CMK (cell line): ENCODE measurements at places on chromosomes 2 and 18.
A peak's percentile ranks its signal among the peaks of the same experiment; 100 is the strongest.

- DNase-seq: no peak
Measured at GRCh38 chr2:64342195-64343099, 111.5 kb upstream of the LGALSL start.

DNA sequence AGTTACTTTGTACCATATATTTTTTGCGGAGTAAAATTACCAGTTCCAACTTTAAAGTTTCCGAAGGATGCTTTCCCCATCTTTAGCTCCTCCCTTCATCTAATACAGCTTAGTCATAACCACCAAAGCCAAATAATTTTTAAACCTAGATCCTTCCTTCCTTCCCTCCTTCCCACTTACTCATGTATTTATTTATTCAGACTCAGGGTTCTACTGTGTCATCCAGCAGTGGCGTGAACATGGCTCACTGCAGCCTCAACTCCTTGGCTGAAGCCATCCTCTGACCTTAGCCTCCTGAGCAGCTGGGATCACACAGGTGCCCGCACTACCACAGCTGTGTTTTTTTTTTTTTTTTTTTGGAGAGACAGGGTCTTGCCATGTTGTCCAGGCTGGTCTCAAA is 4.4 kb downstream of the LPIN2 start:
- DNase-seq: no peak

- DNase-seq: no peak
Measured at GRCh38 chr2:198307093-198307492, 502.7 kb downstream of the PLCL1 start.

GRCh38 chr2:217880891-217881290 is 121.9 kb downstream of the TNS1 start:
- no peak for DNase-seq

GRCh38 chr18:9943311-9943710 is 29.5 kb downstream of the VAPA start:
- DNase-seq: no peak

DNA sequence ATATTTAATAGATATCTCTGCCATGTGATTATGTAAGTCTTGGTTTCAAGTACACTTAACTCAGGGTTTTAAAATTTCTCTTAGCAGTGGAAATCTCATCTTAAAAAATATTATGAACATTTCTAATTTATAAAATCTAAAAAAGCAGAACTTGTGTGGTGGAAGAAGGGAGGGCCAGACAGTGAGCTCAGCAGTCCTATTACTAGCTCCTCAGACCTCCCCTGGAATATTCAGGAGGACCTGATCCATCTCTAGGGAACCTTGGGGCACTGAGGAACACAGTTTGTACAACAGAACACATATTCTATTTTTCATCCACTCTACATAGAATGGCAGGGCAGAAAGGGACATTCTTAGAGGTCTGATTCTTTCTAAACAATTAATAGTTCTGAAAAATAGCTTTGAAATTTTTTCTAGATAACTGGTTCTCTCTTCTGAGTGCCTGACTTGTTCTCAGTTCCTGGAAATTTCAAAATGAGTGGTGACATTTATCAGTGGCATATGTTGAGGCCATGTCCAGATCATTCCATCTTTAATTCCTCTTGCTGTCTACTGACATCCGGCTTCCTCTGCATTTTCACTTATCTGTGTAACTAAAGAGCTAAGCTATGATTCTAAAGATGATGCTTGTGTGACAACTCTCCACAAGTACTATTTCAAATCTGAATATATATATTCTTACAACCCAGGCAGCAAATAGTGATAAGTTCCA is 8.2 kb upstream of the MAP4K4 start:
- no peak for DNase-seq

GRCh38 chr18:36761186-36761698 is 67.6 kb downstream of the TPGS2 start:
- no peak for DNase-seq

DNA sequence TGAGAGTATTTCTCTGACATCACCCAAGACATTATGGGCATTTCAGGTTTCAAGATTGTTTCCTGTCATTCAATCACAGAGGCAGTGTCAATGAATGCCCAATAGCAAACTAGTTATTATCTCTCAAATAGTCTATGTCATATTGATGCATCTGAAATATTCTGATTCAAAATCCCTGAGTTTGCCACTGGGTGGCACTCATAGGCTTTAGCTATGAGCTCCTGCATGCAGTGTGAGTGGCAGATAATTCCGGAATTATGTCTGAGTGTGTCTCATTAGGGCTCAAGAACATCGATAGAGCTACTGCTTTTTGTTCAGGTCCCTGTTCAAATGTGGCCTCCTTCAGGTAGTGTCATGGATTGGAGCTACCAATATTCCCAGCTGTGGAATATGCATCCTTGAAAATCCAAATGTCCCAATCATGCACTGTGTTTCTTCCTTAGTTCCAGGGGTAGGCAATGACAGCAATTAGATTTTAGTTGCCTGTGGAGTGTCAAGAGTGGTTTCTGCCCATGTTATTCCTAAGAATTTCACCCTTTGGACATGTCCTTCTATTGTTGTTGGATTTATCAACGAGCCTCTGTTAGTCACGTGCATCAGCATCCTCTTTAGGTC is 7.8 kb upstream of the OR6B3 start:
- DNase-seq: no peak

DNA sequence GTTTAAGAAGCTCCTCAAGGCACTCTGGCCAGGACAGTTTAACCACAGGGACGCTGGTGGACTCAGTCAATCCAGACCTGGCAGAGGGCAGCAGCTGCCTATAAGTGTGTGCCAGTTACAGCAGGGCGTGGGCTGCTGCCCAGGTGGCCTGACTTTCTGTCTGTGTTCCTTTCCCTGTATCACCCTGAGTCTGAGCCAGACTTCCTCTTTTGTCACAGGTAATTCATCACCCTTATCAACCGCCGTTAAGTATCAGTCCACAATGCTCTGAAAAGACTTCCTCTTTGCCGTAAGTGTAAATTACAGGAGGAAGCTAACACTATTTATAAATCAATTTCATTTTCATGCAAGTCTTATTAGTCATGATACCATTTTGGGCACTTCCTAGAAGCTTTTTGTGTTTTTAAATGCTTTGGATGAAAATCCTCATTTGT is 7.0 kb downstream of the LPIN1 start:
- no peak for DNase-seq

- DNase-seq: no peak
Measured at GRCh38 chr2:172710584-172711047, 25.0 kb upstream of the RAPGEF4 start.

GRCh38 chr18:53566626-53567025 is 657.8 kb downstream of the MBD2 start:
- no peak for DNase-seq

DNA sequence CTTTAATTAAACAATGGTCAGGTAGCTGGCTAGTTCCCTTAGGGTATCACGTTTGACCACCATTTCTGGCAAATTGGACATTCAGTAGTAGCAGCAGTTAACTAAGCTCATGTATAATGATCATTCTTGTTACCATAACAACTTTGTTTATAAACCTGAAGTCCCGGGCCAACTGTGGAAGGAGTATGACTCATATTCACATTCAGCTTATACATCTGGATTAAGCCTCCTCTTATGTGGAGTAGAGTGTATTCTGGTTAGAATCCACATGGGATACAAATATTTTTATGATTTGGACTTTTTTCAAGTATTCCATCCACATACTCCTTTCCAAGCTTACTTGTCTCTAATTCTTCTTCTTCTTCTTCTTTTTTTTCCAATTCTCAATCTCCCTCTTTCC is 70.3 kb upstream of the ZSWIM2 start:
- DNase-seq: no peak

- no peak for DNase-seq
Measured at GRCh38 chr2:213476641-213477040, 192.4 kb downstream of the SPAG16 start.

GRCh38 chr2:205882806-205883425 is 200.6 kb downstream of the NRP2 start:
- DNase-seq: no peak

DNA sequence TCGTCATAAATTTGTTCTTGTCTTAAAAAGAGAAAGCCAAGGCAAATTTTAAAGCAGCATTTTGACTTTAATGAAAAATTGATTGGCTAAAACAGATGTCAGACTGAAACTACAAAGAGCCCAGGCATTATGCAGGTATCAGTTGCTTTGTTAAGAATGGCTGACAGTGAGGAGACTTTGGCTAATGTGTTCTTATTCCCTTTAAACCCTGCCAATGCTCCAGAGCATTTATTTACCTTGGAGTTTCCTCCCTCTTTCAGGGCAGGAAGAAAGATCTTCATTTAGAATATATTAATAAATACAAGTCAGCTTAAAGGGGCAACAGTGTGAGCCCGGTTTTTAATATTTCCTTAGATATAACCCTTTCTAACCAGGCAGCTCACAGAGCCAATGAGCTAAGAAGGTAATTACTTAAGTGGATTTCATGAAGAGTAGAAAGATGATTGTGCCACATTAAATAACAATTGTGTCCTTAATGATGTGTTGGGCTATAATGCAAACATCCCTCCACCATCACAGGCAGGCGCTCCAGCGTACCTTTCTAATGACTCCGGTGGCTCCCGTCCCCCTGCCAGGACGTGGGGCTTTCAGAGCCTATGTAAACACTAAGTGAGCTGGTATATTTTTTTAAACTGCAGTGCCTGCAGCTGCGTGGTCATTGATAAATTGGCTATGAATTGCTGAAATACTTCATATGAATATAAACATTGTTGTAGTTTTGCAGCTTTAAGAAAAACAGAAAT is 349.4 kb upstream of the POU3F3 start:
- no peak for DNase-seq

DNA sequence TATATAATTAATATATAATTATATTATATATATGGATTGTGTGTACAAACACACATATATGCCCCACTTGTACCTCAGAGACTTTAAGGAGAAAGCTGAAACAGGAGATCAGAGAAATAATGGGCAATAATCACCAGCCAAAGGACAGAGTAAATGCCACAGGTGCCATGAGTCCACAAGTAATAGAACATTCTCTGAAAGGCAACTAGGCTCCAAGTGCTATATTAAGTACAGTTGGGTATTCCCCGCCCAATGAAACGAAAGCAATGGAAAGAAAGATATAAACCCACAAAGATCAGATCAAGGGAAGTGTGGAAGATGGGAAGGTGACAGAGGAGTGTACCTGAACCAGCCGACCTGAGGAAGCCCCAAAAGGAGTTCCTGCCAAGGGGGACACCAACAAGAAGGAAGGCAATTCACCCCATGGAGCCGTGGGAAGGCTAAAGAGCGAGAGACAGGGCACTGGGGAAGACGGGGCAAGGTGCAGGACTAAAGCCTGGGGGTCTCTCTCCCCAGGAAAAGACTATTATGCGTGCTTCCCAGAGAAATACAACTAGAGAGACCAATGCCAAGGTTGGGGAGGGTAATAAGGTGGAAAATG is 19.0 kb downstream of the DYM start:
- DNase-seq: no peak

DNA sequence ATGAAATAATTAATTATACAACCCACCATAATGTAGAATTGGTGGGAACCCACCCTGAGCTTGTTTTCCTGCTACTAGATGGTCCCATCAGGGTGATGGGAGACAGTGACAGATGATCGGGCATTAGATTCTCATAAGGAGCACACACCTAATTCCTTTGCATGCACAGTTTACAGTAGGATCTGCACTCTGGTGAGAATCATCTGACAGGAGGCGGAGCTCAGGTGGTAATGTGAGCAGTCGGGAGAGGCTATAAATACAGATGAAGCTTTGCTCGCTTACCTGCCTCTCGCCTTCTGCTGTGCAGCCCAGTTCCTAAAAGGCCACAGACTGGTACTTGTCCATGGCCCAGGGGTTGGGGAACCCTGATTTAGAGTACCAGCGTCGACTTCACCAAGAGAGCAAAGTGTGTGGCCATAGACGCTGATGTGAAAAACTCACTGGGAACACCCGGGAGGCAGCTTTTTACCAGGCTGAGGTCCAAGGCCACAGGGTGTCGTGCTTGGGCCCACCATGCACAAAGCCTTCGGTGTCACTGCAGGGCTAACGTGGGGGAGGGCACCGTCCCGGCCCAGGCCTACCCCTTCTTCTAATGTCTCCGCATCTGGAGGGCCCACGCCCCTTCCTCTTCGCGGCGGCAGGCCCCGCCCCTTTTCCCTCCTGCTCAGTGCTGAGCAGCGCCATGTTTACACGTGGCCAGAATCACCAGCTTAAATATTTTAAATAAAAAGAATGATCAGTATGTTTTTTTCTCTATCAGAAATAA is 296.8 kb upstream of the HDAC4 start:
- no peak for DNase-seq

DNA sequence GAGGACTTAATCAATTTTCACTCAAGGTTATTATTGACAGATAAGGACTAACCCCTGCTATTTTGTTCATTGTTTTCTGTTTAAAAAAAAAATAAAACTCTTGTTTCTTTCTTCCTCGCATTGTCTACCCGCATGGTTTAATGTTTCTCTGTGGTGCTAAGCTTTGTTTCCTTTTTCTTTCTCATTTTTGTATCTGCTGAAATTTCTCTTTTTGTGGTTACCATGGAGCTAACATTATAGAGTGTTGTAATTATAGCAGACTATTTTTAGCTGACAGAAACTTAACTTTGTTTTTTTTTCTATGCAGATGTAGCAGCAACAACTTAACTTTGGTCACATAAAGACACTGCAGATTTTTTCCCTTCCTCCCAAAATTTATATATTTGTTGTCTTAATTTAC is 43.1 kb upstream of the CHN1 start:
- no peak for DNase-seq

DNA sequence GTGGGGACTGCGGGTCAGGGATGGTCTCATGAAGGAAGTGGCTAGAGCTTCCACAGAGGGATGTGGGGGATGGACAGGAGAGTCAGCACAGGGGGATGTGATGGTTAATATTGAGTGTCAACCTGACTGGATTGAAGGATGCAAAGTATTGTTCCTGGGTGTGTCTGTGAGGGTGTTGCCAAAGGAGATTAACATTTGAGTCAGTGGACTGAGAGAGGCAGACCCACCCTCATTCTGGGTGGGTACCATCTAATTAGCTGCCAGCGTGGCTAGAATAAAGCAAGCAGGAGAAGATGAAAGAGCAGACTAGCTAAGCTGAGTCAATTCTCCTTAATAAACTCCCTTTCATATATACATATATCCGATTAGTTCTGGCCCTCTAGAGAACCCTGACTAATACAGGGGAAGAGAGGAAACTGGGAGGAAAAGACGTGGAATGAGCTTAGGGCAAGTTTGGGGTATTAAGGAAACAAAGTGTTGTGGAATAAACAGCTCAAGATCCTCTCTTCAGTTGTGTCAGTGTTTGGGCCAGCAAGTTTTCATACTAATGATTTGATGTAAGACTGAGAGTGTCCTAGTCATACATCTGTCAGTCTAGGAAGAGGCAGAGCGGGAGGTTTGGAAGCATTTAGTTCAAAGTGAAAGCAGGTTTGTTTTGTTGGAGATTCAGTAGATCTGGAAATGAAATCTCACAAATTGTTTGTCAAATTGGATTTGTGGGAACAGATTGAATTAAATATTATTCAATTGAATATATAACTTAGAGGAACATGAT is 135.2 kb upstream of the NT5C1B start:
- no peak for DNase-seq

GRCh38 chr2:197152451-197153228 is 157.9 kb downstream of the ANKRD44 start:
- peak; percentile 52 for DNase-seq

- no peak for DNase-seq
Measured at GRCh38 chr18:46621871-46622270, 35.1 kb downstream of the LOXHD1 start.

- no peak for DNase-seq
Measured at GRCh38 chr2:74779265-74779558, 54.7 kb upstream of the HK2 start.

- no peak for DNase-seq
Measured at GRCh38 chr2:221969087-221969829, 329.5 kb downstream of the PAX3 start.
